ENCODE measurements at places on chromosomes 11 and 22. TPM values are rescaled to one million over a fixed set of nuclear protein-coding genes. Genes with fewer than 3 reads are reported as not detected.

GRCh38 chr11:87712802-87713202 lies 462.4 kb downstream of the RAB38 start:
- DNase-seq: peak; percentile 29

DNA sequence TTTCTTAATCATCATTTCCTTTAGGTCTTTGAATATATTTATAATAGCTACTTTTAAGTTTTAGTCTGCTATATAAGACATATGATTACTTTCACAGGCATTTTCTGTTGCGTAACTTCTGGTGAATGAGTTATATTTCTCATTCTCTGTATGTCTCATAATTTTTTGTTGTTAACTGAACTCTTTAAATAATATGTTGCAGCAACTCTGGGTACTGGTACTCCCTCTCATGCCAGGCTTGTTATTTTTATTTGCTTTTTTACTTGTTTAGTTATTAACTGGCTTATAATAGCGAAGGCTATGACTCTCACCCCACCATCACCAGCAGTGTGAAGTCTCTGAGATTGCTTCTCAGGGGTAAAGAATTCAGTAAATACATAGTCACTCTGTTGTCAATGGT lies 524.2 kb upstream of the CHORDC1 start:
- no peak for DNase-seq

DNA sequence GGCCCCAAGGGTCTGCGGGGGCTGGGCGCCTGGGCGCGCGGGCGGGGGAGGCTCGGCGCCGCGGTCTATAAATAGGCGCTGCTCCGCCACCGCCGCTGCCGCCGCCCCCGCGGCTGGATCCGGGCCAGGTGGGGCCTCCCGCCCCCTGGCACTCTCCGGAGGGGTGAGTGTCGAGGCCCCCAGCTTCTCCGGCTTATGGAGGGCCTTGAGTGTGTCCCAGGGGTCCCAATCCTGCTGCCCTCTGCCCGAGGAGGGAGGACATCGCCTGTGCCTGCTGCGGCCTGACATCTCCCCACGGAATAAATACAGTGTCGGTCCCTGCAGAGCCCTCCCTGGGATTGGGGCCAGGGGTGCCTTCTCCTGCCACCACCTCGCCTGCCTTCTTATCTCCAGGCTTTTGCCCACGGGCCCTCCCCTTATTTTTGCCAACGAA lies 4.3 kb upstream of the GP1BB start:
- DNase-seq: no peak

DNA sequence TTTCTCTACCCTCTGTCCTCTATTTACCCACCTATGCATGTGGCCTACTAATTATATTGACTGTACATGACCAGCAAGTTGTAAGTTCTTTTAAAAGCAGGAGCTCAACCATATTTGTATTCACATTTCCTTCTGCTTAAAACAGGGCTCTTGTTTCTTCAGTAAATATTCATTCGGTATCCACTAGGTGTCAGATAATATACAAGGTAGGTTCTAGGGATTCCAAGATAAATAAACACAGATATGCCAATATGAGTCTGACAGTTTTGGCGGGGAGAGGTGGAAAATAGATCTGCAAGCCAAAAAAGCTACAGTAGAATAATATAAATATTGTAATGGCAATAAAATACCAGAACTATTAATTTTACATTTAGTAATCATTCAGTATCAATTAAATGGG lies 15.3 kb upstream of the RAB30 start:
- no peak for DNase-seq

- DNase-seq: no peak
Observed at GRCh38 chr22:39457556-39458443, 988 bp downstream of the MGAT3 start.

DNA sequence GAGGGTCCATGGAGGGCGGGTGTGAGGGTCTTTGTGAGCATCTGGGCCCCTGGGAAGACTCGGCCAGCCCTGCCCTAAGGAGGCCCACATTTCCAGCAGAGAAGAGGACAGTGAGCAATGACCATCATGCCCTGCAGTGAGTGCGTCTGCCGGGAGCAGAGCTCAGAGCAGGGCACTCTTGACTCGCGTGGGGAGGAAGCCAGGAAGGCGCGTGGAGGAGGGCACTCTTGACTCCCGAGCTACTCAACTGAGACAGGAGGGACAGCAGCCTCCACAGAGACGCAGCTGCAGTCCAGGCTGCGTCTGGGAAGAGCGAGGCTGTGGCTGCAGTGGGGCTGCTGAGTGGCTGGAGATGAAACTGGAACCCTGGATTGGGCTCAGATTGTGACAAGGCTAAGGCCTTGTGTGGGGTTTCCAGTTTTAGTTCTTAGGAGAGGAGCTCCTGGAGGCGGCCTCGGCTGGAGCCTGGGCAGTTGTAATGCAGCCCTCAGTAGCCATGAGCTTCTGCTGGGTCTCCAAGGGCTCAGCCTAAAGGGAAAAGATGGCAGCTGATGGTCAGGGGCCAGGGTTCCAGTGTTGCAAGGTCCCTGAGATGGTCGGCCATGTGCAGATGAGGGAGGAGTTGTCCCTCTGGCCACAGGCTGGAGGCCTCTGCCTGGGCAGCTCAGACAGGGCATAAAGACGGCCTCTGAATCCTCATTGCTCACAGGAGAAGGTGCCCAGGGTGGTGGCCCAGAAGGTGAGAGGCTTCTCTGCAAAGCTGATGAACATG lies 264.7 kb upstream of the B3GAT1 start:
- no peak for DNase-seq

DNA sequence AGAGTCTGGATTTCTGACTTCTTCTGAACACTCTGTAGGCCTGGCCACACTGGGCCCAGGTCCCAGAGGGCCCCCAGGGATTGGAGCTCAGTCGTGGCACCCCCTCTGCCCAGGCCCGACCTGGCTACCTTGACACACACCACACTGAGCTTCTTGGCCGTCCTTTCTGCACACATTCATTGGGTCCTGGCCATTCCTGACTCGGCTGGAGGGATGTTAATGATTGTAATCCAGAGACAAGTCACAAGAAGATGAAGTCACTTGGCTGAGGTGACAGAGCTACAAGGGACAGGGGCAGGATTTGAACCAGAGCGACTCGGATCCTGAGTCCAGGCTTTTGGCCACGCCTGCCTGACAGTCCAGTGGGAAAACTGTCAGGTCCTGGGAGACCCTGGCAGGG lies 23.9 kb upstream of the PDGFB start:
- no peak for DNase-seq

GRCh38 chr11:86765203-86765602 lies 35.1 kb upstream of the PRSS23 start:
- peak; percentile 43 for DNase-seq

DNA sequence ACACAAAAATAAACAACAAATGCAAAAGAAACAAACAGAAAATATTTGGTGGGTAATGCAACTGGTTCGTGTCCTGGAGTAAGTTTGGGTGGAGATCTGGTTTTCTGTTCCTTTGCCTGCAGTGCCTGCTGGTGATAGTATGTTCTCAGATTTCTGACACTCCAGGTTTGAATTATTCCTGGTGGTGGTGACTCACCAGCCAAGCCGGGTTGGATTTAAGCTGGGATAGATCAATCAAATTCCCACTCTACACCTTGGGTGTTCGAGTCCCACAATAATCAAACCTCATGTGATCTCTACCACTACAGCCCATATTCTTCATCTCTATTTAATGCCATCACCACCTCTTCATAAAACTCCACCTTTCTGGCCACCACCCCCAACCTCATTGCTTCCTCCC lies 421.8 kb downstream of the NTM start:
- DNase-seq: no peak

- DNase-seq: no peak
Observed at GRCh38 chr22:43152357-43153071, 1.2 kb downstream of the TSPO start.

GRCh38 chr22:29626497-29627195 lies 23.2 kb downstream of the NF2 start:
- DNase-seq: no peak

DNA sequence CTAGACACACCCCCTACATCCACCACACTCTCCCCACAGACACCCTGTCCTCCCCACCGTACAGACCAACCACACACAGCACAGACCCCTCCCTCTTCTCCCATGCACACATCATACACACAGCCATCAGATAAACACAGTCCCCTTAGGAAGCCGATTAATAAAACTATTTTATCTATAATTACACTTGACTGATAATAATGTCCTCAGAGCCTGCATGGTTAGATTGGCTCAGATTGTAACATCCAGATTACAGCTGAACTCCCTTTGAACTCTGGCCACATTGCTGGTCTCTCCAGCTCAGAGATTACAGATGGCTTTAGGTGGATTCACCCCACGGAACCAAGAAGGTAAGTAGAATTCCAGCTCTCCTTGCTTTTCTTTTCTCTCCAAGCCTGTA lies 9.5 kb upstream of the ELF5 start:
- DNase-seq: no peak

DNA sequence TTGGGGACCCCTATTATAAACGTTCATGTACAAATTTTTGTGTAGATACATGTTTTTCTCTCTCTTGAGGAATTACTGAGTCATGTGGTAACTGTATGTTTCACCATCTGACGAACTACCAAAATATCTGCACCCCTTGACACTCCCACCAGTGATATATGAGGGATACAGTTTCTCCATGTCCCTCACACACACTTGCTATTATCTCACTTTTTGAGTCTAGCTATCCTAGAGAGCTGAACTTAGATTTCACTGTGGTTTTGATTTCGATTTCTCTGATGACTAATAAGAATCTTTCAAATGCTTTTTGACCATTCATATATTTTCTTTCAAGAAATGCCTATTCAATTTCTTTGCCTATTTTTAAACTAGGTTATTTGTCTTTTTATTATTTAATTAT lies 200.2 kb downstream of the PGR start:
- DNase-seq: no peak

GRCh38 chr11:132111316-132111715 lies 740.9 kb downstream of the NTM start:
- no peak for DNase-seq

DNA sequence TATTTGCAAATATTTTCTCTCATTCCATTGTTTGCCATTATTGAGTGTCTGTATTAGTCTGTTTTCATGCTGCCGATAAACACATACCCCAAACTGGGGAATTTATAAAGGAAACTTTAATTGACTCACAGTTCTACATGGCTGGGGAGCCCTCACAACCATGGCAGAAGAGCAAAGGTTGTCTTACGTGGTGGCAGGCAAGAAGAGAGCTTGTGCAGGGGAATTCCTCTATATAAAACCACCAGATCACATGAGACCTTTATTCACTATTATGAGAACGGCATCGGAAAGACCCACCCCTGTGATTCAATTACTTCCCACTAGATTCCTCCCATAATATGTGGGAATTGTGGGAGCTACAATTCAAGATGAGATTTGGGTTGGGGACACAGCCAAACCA lies 10.2 kb downstream of the RASSF10 start:
- DNase-seq: no peak

DNA sequence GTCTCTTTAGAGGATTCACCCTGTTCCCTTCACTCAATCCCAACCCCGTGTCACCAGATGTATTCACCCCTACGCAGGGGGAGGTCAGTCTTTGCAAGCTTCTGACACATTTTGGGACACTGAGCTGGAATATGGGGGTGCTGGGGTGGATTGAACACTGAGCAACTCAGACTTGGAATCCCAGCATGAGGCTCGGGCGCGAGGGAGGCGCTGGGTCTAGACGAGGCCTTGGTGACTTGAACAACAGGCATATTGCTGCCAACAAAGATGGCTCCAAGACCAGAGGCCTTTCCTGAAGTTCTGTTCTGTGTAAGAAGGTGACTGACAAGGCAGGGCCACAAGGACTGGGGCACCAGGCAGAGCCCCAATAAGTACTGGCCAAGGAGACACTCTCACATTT lies 3.0 kb upstream of the SCGB2A1 start:
- DNase-seq: no peak

DNA sequence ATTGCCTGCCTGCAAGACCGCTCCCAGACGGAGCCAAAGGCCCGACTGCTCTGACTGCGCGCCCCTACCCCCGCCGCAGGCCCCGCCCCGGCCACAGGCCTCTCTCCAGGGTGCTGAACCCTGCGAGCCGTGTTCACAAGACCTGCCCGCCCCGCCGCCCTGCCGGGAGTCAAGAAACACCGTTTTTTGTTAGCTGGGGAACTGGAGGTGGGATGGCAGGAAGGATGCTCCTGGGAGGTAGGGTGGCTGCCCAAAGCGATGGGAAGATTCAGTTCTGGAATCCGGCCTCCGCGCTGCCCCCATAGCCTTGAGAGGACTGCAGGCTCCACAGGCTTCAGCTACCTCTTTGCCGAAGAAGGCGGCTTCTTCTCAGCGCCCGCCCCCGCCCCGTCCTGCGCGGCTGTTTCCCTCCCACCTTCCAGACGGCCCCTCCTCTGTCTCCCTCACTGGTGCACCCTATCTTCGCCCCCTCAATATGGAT lies 2.7 kb upstream of the PDE2A start:
- peak; percentile 77 for DNase-seq

- no peak for DNase-seq
Observed at GRCh38 chr11:75403983-75404658, 4.8 kb downstream of the RPS3 start.

DNA sequence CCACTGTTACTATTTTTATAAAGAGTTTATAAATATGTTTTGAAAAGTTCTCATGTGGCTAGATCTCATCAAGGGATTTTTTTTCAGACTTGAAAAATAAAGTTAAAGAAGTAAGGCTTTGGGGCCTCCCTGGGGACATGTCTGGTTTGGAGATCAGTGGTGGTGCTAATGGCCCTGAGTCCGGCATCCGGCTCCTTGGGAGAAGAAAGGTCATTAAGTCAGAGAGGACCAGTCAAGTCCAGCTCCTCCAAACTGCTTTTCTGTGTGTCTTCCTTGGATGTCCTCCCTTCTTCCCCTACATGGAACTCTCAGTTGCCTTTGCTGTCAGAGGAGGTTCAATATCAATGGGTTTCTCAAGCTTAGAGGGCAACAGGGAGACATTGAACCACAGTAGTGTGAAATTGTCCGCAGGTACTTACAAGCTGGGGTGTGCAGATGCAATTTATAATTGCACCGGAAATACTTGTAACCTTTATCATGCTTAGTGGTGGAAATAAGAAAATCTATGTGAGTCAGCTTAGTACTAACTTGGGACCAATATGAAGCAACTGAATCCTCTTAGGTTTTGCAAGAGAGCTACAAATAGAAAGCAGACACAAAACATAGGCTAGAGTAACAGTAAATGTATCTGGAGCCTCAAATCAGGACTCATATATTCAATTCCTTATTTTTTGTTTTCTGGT lies 144.3 kb downstream of the TEAD1 start:
- DNase-seq: no peak

- DNase-seq: peak; percentile 16
Observed at GRCh38 chr11:112165049-112165448, 1.2 kb upstream of the IL18 start.

GRCh38 chr11:96267496-96268032 lies 75.4 kb downstream of the MAML2 start:
- DNase-seq: no peak

GRCh38 chr22:32218470-32218869 lies 13.6 kb upstream of the RFPL2 start:
- no peak for DNase-seq

- no peak for DNase-seq
Observed at GRCh38 chr11:70865356-70865755, 387.0 kb downstream of the SHANK2 start.

The TRIM49D2 gene
- not detected for polyA plus RNA-seq

The LMO1 gene
- 0.74 TPM for polyA plus RNA-seq

The ELMOD1 gene
- 0.23 TPM for polyA plus RNA-seq

The NRXN2 gene
- polyA plus RNA-seq: 23.0 TPM

The DEPDC7 gene
- 8.0 TPM for polyA plus RNA-seq

The VWCE gene
- 5.6 TPM for polyA plus RNA-seq

The FOLR1 gene
- 57.9 TPM for polyA plus RNA-seq

The GALNT18 gene
- polyA plus RNA-seq: 26.4 TPM

The SMIM35 gene
- 0.10 TPM for polyA plus RNA-seq

The DDIAS gene
- 7.1 TPM for polyA plus RNA-seq

The MGAT3 gene
- polyA plus RNA-seq: 31.2 TPM

The PAK1 gene
- 98.1 TPM for polyA plus RNA-seq

The TEX12 gene
- 0.42 TPM for polyA plus RNA-seq

The OR51B2 gene
- polyA plus RNA-seq: not detected

The GAS2L1 gene
- polyA plus RNA-seq: 8.6 TPM

The CD3D gene
- polyA plus RNA-seq: not detected
